ENCODE measurements at places on chromosomes 6 and 20.

DNA sequence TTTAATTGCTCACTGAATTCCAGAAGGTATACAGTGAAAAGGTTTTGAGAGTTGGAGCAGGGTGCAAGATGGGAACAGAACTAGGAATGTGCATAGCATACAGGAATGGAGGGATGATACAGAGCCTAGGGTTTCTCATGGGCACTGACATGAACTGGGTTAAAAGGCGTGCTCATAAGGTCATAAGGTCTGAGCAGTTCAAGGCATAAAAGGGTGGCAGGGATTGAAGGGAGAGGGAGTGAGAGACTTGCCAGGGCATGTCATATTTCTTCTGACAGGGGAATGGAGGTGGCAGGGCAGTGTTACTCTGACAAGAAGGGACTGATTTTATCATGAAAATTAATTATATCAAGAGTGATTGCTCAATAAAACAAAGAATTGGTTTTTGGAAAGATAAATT, 4.7 kb downstream of the MLIP start:
- no peak for DNase-seq

GRCh38 chr6:28005975-28006374, 48.9 kb downstream of the OR2B6 start:
- DNase-seq = no peak

- no peak for DNase-seq
These were observed 83.7 kb upstream of the PRSS16 start for GRCh38 chr6:27163834-27164233.

GRCh38 chr6:148700047-148700715, 46.6 kb upstream of the UST start:
- no peak for DNase-seq

- DNase-seq = no peak
These were observed 343.4 kb downstream of the CDC5L start for GRCh38 chr6:44730771-44731391.

DNA sequence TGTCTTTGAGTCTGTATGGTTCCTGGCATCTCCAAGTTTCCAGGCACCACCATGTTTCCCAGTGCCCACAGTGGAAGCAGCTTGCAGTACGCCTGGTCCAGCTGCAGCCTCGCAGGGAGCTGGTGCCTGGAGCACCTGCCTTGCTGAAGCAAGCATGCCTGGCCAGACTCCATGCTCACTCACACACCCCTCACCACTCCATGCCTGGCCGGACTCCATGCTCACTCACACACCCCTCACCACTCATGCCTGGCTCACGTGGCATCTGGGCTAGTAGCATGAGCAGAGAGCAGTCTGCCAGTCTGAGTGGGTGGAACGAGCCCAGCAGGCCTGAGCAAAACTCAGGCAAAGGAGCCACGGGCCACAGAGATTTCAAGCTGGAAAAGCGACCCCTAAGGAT, 214.3 kb downstream of the TFAP2C start:
- DNase-seq = no peak

- no peak for DNase-seq
These were observed 64.2 kb upstream of the CCN6 start for GRCh38 chr6:111989743-111990142.

GRCh38 chr20:46012921-46013320, 4.2 kb downstream of the MMP9 start:
- no peak for DNase-seq
